NCI-H187 treated with DMSO at 0.1 percent for 48 hours (cell line): ENCODE measurements at places on chromosomes 4 and X.

GRCh38 chrX:8067754-8068462 lies 103.2 kb downstream of the VCX2 start:
- DNase-seq, result no peak

GRCh38 chr4:173151496-173151895 lies 17.1 kb upstream of the GALNT7 start:
- DNase-seq, result no peak

GRCh38 chr4:11343536-11343935 lies 85.2 kb downstream of the HS3ST1 start:
- no peak for DNase-seq

GRCh38 chrX:46597771-46598170 lies 24.2 kb downstream of the CHST7 start:
- DNase-seq, result no peak

- DNase-seq, result no peak
Measured at GRCh38 chr4:132001542-132001941, 1147.6 kb upstream of the PCDH10 start.

DNA sequence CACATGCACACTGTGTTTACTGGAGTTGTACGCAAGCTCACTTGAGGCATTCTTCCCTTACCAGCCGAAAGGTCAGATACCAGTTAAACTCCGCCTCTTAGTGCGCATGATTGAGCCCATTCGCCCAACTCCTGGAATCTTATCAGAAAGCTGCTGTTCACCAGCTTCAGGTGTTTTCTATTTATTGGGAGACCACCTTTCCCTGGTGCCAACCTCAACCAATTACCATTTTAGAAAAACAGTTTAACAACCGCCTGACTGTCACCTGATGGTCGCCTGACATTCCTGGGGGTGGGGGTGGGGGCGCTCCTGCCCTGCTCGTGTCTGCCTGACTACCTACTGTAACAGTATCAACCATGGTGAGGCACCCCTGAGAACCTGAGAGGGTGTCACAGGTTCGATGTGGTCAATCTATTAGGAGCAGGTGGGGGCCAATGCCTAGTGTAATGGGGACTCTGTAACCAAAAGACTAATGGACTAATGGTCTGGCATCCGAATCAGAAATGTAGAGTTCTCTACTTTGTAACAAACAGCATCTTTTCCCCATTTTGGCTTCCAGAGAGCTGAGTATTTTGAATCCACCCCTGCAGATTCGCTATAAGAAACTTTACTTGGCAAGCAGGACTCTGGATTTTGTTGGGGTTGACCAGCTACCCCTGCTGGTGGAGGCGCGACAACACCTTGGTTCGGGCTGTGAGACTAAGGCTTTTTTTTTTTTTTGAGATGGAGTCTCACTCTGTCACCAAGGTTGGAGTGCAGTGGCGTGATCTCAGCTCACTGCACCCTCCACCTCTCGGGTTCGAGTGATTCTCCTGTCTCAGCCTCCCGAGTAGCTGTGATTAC lies 58.2 kb upstream of the ZNF157 start:
- no peak for DNase-seq

- no peak for DNase-seq
Measured at GRCh38 chr4:90281541-90282355, 154.6 kb downstream of the CCSER1 start.

DNA sequence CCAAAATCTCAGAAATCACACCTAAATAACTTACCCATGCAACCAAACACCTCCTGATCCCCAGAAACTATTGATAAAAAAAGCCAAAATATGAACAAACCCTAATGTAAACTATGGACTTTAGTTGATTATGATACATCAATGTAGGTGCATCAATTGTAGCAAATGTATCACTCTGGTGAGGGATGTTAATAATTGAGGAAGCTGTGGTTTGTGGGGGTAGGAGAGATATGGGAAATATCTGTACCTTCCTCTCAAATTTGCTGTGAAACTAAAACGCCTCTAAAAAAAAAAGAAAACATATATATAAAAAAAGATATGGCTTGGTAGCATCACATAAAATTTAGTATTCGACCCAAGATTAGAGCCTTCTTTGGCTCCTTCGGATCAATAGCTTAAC lies 144.3 kb upstream of the CPEB2 start:
- DNase-seq, result no peak

DNA sequence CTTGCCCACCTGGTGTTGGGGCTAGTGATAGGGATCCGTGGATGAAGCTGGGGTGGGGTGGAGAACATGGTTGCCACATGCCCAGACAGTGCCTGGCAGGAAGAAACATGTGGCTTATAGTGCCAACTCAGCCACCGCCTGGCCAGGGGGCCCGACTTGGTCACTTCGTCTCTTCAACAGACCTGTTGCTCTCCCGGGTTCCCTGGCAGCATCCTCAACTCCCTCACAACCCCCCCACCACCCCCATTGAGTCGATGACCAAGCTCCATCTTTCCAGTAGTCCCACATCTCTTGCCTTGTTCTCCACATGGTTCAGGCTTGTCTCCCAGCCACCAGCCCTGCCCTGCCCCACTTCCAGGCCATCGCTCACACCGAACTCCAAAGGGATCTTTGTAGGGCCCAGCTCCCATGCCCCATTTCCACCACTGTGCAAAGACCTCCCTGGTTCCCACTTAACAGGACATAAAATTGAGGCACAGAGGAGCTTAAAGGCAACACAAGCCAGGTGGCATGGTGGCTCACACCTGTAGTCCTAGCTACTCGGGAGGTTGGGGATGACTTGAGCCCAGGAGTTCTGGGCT lies 7.8 kb downstream of the PNCK start:
- no peak for DNase-seq

- DNase-seq, result no peak
Measured at GRCh38 chr4:110970642-110971041, 347.8 kb upstream of the PITX2 start.
